GM13977 (cell line): ENCODE measurements at places on chromosomes 1 and 21.
A peak's percentile ranks its signal among the peaks of the same experiment; 100 is the strongest.

DNA sequence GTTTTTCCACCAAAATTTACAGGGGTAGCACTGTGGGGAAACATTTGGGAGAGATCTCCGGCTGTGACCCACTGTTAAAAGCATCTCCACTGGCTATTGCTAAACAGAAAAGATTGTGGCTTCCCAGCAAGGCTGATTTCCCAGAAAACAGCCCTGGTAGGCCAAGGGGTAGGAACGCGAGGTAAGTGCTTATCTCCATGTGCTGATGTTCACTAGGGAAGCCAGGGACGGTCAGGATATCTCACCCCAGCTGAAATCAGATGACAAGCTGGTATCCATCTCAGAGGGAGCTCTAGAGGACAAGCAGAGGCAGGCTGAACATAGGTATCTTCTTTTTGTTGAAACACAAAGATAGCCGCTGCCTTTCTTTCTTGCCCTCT is 63.6 kb downstream of the MIS18A start:
- DNase-seq = no peak

- no peak for DNase-seq
These were observed 779 bp downstream of the BEND5 start for GRCh38 chr1:48775831-48776392.

DNA sequence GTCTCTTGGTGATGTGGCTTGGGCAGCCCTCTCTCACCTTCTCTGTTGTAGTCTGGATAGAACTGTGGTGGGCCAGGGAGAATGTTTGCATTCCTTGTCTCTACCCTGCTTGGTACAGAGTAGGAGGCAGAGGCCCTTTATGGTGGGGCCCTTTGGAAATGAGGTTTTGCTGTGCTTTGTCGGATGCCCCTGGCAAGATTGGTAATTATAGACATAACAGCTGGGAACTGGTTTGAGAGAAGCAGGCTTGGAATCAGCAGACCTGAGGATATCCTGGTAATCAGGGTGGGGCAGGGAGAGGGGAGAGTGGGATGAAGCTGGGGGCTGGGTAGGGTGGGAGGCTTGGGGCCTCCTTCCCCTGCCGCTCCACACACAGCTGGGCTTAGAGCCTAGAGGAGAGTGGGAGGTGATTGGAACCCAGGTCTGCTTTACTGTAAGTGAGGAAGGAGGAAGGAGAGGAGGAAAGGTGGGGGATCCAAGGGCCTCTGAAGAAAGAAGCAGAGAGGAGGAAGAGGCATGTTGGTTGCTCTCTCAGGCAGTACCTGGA is 5.0 kb downstream of the VANGL2 start:
- no peak for DNase-seq

GRCh38 chr1:9842073-9842711 is 18.4 kb upstream of the CLSTN1 start:
- DNase-seq = no peak

- DNase-seq = no peak
These were observed 22.1 kb downstream of the RIPPLY3 start for GRCh38 chr21:37028570-37028969.

- no peak for DNase-seq
These were observed 79.0 kb downstream of the MRPL37 start for GRCh38 chr1:54278941-54279422.

DNA sequence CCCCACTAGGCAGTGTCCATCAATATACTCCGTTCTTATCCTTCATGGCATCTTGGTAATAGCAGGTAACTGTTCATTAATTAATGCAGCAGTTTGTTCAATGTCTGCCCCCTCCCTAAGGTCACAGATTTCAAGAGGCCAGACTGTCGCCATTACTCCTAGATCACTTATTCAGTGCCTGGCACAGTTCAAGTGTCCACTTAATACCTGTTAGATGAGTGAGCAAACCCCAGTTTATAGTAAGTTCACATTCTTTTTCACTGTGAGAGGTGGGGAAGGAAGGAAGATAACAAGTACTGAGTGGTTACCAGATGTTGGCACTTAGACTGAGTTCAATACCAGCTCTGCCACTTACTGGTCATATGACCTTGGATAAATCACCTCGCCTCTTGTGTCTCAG is 36.4 kb downstream of the OPRD1 start:
- no peak for DNase-seq

DNA sequence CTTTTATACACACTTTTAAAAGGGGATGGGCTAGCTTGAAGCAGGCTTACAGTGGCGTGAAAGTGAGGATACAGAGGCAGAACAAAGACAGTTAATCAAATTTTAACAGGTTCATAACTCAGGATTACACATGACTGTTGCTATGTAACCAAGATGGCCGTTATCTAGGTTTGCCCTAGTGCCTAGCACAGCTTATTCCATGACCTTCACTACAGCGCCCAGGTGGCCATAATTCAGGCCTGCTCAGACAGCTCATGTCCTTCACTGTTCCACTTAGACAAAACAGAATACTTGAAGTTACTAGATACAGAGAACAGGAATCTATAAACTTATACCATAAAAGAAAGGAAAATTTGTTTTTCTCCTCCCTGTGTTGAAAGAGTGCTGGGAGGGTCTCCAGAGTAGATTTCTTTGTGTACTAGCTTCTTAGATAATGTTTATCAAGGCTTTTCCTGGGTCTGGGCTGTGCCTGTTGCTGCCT is 6.2 kb upstream of the SPRR2F start:
- DNase-seq = no peak

DNA sequence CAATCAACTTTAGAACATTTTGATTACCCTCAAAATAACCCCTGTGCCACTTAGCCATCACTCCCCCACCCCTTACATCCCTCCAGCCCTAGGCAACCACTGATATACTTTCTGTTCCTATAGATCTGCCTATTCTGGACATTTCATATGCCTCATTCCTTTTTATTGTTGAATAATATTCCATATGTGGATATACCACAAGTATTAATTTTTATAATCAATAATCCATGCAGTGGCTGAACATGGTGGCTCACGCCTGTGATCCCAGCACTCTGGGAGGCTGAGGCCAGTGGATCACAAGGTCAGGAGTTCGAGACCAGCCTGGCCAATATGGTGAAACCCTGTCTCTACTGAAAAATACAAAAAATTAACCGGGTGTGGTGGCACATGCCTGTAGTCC is 20.1 kb upstream of the MED18 start:
- no peak for DNase-seq

DNA sequence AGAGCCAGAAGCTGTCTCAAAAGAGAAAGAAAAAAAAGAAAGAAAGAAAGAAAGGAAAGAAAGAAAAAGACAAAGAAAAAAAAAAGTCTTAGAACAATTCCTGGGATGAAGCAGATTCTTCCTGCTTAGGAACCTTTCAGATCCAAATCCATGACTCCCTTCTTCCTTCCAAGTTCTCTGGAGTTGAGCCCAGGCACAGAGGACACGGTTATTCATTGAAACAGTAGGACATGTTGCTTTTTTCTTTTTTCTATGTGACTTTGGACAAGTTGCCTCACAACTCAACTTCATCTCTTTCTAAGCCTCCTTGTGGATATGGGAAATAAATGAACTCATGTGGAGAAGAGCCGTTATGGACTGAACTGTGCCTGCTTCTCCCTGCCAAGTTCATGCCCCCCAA is 14.7 kb upstream of the TNFRSF8 start:
- no peak for DNase-seq

DNA sequence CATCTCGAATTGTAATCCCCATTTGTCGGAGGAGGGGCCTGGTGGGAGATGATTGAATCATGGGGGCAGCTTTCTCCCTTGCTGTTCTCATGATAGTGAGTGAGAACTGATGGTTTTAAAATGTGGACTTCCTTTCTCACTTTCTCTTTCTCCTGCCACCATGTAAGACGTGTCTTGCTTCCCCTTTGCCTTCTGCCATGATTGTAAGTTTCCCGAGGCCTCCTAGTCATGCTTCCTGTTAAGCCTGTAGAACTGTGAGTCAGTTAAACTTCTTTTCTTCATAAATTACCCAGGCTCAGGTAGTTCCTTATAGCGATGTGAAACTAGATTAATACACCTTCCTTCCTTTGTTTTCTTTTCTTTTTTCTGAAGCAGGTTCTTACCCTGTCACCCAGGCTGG is 13.9 kb downstream of the DNAJC6 start:
- no peak for DNase-seq

- DNase-seq = no peak
These were observed 24.1 kb upstream of the HPDL start for GRCh38 chr1:45302505-45303150.

- DNase-seq = no peak
These were observed 207.3 kb downstream of the SLC45A1 start for GRCh38 chr1:8525216-8525557.

DNA sequence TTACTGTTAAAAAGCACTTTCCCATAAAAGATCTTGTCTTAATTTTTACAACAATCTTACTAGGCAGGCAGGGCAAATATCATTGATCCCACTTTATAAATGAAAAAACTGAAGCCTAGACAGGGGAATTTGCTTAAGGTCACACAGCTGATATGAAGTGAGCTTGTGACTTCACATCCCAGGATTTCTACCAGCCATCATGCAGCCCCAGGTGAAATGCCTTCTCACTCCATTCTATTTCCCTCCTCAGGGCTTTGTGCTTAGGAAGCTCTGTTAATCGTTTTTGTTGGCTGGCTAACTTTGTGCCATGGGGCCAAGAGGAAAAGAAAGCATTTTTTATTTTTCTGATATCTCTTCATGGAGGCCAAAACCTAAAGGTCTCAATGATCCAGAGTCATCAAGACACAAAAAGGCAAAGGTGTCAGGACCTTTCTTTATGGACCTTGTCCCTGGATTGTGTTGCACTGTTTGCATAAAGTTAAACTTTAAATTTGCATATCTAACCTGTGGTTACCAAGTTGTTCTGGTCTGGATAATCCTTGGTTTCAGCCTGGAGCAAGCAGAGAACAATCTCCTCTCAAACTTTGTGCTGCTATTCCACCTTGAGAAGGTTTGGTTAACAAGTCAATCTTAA is 44.8 kb upstream of the ZNF326 start:
- no peak for DNase-seq

GRCh38 chr21:38376235-38376634 is 119.4 kb downstream of the KCNJ15 start:
- no peak for DNase-seq

DNA sequence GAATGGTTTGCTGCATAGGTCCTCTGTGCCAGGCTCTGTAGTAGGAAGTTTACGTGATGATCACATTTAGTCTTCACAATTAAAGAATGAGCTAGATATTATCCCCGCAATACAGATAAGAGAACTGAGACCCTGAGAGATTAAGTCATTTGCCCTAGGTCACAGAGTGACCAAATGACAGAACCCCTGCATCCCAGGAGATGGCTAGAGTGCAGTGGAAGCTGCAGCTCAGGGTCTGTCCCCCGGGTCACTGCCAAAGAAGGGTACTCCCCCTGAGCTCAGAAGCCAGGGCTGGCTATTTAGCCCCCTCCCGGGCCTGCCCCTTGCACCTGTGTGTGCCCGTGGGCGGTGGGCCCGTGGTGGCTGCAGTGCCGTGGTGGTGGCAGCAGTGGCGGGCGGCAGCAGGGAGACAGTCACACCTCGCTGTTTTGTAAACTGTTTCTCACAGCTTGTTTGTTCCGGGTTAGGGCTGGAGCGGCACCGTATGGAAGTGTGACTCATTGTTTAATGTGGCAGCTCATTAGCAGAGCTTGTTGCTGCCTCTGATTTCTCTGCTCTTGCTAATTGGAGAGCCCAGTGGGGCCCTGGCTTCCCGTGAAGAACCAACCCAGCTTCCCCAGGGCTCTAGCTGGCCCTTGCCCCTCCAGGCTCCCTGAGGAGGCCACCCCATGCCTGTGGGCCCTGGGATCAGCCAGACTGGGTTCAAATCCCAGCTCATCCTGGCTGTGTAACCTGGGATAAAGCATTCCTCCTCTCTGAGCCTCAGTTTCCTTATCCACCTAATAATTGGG is 19.3 kb upstream of the FOXO6 start:
- no peak for DNase-seq

- no peak for DNase-seq
These were observed 803 bp upstream of the RHBG start for GRCh38 chr1:156368157-156368658.

GRCh38 chr1:229625071-229625914 is 629 bp downstream of the TAF5L start:
- DNase-seq = peak; percentile 90

GRCh38 chr1:245558069-245558468 is 403.3 kb downstream of the KIF26B start:
- DNase-seq = no peak

DNA sequence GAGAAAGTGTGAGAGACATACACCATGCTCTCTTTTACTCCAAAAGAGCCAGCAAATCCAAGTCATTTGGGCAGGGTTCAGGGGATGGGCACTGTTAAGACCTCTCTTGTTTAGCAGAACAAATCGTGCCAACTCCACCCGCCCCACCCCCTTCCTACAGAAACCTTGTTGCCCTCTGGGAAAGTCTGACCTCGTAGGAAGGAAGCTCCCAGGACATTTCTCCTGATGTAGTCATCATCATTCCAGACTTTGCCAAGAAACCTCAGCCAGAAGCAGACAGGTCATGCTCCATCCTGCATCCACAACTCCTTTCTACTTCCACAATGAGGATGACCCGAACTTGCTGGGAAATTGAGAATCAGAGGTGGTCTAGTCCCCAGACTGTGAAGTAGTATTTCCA is 57.7 kb downstream of the UBE2T start:
- no peak for DNase-seq

DNA sequence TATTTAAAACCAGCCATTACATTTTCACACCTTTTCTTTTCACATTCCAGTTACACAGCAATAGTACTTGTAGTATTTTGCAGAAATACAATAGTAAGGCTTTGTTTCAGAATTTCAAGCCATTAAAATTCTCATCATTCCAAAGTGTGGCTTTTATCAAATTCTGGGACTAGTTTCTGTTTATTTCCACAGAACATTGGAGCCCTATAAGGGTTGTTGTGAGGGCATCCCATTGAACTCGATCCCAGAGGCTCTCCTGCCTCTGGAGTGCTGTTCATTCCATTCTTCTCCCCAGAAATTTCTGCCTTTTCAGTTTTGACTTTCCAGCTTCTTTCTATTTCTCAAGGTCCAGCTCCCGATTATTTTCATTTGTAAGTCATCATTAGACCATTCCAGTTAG is 645.5 kb downstream of the ADGRL2 start:
- no peak for DNase-seq

DNA sequence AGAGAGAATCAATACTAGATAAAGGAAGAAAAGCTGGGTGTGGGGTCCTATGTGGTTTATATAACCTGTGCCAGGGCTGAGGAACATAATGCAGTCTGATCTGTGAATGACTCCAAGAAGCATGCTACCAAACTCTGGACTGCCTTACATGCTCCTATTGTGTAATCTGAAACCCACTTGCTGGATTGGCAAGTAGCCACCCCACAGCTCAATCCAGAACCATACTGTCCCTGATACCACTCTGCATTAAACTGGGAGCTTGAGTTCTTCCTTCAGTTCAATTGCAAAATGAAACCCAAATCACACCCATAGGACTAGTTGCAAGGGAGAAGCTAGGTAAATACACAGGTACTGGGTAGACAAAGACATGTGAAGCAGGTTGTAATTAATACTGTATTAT is 115.4 kb upstream of the NEGR1 start:
- no peak for DNase-seq

- DNase-seq = no peak
These were observed 436.5 kb downstream of the SIPA1L2 start for GRCh38 chr1:232193451-232193783.

GRCh38 chr1:185969524-185969991 is 235.4 kb downstream of the HMCN1 start:
- no peak for DNase-seq

- no peak for DNase-seq
These were observed 10.2 kb downstream of the PRKAB2 start for GRCh38 chr1:147162093-147162492.

GRCh38 chr1:66175098-66175497 is 358.9 kb upstream of the SGIP1 start:
- no peak for DNase-seq

GRCh38 chr1:156149374-156150332 is 3.7 kb upstream of the SEMA4A start:
- peak; percentile 71 for DNase-seq

GRCh38 chr21:44756423-44757185 is 45.0 kb downstream of the UBE2G2 start:
- no peak for DNase-seq
